WTC11 (cell line): ENCODE measurements at places on chromosomes 4 and X.

DNA sequence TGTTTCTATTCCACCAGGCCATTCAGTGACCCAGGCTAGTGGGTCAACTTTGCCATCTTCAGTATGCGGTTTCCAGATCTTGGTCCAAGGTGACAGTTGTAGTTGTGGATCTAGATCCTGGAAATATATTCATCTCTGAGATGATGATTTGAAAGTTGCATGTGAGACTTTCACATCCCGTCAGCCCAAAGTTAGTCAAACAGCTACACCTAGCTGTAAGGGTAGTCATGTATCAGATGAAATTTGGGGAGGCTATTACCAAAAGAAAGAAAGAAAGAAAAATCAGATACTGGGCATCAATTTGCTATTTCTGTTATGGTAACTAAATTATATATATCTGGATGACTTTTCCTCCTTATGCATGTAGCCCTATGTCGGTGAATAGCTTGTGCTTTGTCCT lies 259.4 kb upstream of the ARX start:
- DNase-seq, result no peak

DNA sequence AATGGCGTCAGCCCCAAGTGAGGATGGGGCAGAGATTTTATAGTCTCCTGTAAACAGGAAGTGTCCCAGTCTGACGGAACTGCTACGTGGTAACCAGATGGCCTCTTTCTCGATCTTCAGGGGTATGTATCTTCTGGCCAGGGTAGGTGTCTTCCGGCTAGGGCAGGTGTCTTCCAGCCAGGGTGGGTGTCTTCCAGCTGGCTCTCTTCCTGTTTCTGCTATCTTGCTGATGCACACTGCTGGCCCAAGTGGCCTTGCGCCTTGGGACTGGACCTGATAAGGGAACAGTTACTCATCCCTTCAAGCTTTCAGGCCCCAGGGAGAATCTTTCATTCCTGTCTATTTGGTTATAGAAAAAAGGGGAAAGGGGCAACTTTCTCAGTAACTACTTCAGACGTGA lies 178.7 kb upstream of the MAGEE2 start:
- DNase-seq, result no peak

DNA sequence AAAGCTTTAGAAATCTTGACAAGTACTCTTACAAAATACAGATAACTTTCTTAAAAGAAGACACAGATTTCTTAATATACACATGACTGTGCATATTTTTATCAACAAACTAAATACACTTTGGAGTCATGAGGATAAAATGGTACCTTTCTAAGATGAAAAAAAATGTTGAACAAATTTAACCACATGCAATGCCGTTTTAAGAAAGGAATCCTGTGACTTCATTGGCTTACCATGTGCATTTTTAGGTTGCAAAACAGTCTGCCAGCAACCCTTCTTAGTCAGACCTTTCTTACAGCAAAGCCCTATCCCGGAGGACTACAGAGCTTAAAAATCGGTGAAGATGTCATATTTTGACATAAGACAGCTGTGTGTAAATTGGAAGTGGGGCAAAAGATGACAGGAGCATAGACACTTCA lies 51.7 kb downstream of the GASK1B start:
- no peak for DNase-seq

GRCh38 chr4:27985522-27985921 lies 1124.9 kb downstream of the STIM2 start:
- no peak for DNase-seq

- no peak for DNase-seq
These were observed 134.6 kb downstream of the ARSF start for GRCh38 chrX:3175659-3176438.

DNA sequence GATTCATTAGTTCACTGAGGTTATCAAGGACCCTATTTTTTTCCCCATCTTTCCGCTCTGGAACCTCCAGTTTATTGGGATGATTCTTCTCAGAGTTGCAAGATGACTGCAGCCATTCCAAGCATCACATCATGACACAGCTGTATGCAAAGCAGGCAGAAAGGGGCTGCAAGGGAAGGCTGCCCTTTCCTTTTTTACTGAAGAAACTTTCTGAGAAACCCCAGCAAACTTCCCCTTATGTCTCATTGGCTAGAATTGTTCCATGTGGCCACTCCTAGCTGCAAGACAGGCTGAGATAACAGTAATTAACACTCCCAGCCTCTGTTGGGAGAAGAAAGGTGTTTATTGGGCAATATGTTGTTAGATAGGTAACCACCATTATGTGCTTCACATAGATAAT lies 102.6 kb downstream of the SATL1 start:
- no peak for DNase-seq

DNA sequence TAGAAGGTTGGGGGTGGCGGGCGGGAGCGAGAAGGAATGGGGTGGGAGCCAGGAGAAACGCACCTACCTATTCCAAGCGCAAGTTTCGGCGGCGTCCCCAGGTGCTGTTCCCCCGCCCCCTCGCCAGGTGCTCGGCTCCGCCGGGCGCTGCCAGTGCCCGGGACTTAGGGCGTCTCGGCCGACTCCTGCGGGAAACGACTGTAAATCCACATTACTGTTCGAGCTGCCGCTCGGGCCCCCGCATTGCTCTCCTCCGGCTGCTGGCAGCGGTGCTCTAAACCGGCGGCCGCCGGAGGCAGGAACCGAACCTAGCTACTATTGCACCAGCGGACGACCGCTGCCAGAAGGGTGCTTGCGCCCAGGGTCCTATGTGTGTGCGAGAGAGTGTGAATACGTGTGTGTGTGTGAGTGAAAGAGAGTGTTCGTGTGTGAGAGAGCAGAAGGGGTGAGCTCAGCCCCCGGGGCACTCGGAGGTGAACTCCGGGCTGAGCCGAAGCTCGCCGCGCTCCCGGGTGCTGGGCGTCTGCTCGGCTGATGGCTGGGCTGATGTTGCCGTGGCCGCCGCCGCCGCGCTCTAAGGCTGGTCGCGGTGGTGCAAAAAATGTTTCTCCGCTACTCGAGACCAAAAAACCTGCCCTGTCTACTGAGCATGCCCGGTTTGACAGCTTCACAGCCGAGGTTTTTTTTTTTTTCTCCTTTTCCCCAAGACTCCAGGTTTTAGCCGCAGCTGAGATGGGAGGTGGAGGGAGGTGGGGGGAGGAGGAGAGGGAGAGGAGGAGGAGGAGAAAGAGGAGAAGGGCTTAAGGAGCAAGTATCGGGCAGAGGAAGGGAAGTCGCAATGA lies 115.7 kb upstream of the TEX13C start:
- peak; percentile 46 for DNase-seq

DNA sequence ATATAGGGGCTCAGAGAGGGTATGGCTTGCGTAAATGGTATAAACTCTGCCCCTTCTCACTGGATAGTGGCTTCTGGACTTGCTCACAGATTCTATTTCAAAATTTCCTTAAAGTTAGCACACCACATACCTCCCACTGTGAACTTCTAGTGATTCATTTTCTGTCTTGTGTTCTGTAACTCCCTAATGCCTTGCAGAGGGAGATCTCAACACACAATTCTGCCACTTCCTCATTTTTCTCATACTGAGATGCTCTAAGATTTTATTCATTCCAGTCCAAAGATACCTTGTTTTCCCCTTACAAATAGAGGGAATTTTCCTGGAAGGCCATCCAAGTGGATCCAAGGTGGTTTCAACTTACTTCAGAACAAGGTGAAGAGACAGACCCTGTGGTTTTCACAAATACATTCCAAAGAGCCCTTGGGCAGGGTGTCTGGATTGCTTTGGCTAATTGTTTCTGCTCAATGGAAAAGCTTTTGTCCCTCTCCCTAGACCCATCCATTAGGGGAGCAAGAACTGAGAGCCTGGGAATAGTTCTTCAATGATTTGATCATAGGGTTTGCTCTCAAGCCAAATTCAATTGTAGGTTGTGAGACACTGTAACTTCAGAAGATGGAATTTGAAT lies 52.1 kb upstream of the CAPN6 start:
- no peak for DNase-seq

DNA sequence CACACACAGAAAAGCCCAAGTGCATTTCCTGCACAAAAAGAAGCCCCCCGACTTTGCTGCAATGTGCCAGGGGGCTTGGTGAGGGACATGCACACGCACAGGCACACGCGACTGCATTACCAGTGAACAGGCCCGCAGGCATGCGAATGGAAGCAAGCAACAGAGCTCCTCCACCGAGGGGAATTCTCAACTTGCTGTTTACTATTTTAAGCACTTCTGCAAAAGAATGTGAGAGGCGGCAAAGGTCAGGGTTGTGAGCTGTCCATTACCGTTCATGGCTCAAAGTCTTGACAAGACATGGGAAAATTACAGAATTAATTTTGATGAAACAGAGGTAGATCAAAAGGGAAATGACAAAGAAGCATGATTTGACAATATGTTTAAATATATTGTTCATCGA lies 342.5 kb upstream of the NOCT start:
- DNase-seq, result no peak

- DNase-seq, result no peak
These were observed 36.9 kb downstream of the TBC1D14 start for GRCh38 chr4:6946497-6946896.

DNA sequence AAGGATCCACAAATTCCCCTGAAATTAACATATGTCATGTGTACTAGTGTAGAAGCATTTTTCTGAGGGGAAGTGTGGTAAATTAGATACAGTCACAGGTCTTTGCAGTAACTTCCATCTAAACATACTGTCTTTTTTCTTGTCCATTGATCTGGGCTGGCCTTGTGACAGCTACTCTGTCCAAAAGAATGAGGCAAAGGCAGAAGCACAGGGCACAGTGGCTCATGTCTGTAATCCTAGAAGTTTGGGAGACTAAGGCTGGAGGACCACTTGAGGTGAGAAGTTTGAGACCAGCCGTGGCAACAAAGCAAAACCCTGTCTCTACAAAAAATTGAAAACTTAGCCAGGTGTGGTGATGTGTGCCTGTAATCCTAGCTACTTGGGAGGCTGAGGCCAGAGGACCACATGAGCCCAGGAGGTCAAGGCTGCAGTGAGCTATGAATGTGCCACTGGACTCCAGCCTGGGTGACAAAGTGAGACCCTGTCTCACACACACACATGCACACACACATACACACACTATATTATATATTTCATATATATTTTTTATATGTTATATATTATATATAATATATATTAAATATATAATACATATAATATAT lies 47.6 kb downstream of the HAND2 start:
- DNase-seq, result no peak

- DNase-seq, result no peak
These were observed 1442.8 kb upstream of the IGFBP7 start for GRCh38 chr4:58553031-58553430.

GRCh38 chr4:56128213-56128612 lies 179.5 kb downstream of the CEP135 start:
- no peak for DNase-seq

DNA sequence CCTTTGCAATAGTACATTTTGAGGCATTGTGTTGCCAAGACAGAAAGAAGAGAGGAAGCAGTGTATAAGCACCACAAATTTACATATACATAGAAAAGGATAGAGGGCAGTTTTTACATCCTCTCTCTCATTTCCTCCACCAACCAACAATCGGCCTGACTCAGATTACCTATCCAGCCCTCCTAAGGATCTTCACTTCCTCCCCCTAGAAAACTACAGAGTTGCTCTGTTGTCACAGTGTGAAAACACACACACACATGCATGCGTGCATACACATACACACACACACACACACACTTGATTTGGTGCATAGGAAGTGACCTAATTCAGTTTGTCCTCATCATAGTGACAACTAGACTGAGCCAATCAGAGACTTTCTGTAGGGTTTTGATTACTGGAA lies 98.8 kb upstream of the SPRY1 start:
- no peak for DNase-seq

DNA sequence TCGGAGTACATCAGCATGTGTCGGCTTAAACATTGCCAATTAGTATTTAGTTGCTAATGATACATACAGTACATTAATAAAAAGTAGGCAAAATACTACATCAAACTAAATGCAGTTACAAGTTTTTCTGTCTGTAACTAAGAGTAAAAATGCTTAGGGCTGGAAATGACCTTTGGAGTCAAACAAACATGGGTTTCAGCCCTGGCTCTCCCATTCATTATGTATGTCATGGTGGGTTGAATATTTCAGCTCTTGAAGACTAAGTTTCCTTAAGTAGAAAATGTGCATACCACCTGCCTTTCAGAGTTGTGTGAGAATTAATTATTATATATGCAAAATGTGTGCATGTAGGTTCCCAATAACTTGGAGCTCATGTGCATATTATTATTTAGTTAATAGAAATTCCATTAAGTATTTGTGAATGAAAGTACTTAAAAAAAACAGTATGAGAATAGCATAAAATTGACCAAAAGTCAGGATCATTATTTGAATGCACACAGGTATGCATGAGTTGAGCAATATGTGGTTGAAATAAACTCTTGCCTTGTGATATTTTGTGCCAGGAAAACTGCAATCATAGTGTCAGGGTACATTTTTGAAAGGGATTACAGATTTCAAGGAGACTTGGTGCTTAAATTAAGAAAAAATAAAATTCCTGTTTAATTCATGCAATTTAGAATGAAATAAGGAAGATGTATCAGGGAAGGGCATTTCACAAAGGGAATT lies 2048.7 kb downstream of the PCDH7 start:
- DNase-seq, result no peak

DNA sequence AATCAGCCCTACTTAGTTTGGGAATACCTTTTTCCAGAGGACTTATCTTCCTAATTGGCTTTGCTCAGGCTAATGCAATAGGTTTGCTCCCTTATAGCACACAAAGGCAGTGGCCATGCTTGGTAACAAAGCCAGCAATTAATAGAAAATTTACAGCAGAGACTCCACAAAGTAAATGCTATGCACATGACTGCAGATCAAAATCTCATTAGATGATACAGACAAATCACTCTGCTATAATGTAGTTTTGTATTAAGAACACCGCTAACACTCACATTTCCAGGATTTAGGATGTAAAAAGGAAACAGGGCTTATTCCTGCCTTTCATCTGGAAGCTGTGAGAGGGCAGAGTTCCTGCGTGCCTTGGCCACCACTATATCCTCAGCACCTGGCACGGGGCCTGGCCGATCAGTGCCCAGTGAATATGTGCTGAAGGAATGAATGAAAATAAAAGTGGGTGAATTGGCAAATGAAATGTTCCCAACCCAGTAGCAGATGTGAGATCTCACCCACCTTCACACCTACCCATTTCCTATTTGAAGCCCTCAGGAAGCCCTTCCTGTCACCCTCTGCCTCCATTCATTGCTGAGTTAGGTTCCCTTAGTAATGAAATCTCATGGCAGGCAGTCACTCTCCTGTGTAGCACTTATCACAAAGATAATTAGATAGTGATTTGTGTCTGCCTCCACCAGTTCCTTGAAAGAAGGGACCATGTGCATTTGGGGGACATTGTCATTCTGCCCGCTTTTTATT lies 5.1 kb downstream of the SEPTIN6 start:
- no peak for DNase-seq

- DNase-seq, result no peak
These were observed 23.1 kb downstream of the ATP11C start for GRCh38 chrX:139909712-139910111.
